ENCODE measurements at places on chromosomes 16 and 17.

DNA sequence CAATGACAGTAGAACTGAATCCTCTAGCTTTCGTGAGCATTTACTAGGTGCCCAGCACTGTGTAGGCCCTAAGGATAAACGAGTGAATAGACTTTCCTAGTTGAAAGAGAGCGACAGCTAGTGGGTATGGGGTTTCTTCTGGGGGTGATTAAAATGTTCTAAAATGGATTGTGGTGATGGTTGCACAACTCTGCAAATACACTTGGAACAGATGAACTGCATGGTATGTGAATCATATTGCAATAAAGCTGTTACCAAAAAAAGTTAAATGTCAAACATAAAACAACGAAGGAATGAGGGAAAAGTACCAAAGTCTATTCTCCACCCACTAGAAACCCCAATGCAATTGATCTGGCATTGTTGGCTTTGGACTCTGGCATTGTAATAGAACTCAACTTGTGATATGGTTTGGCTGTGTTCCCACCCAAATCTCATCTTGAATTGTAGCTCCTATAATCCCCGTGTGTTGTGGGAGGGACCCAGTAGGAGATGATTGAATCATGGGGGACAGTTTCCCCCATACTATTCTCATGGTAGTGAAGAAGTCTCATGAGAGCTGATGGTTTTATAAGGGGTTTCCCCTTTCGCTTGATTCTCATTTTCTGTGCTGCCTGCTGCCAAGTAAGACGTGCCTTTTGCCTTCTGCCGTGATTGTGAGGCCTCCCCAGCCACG, 70.5 kb downstream of the MARF1 start:
- no peak for DNase-seq

GRCh38 chr17:27478901-27479538, 22.8 kb downstream of the KSR1 start:
- DNase-seq = no peak

DNA sequence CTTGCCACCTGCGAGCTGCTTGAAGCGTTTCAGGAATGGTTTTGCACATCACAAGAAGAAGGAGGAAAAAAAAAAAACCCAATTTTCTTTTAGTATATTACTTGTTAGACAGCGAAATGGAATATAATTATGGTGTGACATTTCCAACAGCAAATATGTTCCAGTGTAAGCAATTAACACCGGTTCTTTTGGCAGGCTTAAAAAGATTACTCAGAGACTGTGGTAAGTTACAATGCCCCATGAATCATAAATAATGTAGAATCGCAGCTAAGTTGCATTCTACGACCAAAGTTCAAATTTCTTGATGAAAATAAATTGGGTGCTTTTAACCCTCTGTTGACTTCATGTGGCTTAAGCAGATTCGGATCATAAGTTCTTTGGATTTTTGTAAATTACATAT, 245.2 kb downstream of the XYLT1 start:
- DNase-seq = no peak

DNA sequence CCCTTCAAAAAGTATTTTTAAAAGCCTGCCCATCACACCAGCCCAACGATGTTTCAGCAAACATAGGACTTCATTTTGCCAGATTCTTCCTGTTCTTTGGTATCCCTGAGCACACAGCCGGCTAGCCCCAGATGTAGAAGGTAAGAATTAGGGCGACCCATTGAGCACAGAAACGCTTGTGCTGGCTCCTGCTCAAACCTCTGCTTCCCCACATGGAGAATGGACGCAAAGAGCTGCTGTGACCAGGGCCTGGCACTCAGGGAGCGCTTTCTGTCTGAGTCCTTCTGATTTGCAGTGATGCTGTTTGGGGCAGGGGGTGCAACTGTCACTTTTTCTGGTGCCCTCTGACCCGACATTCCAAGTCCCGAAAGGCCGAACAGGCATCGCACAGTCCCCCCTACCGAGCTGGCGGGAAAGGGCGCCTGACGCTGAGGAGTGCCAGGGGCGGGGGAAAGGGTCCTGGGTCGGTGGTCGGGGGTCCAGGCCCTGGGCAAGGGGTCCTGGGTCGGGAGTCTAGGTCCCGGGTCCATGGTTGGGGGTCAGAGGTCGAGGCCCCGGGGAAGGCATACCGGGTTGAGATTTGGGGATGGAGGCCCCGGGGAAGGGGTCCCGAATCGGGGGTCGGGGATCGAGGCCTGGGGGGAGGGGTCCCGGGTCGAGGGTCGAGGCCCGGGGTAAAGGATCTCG, 930 bp downstream of the CHMP1A start:
- DNase-seq = no peak

GRCh38 chr17:72407336-72407909, 286.6 kb downstream of the SOX9 start:
- peak; percentile 69 for DNase-seq

GRCh38 chr16:54397190-54397835, 110.7 kb upstream of the IRX3 start:
- DNase-seq = no peak

- DNase-seq = no peak
Observed at GRCh38 chr16:10744370-10745030, 858 bp downstream of the NUBP1 start.

DNA sequence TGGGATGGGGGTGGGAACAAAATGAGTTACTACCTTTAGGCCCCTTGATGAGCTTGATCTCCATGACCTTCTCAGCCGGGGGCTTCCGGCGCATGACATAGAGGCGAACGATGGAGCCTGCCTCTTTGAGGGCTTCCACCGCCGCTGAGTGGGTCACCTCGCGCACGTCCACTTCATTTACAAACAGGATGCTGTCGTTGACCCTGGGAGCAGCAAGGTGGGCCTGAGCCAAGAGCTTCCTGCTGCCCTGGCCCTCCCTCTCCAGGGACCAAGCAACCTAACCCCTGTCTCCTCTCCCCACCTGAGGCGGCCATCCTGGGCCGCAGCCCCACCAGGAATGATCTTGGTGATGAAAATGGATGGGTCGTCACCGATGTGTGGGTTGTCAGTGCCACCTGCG, 16.2 kb downstream of the DLG4 start:
- no peak for DNase-seq

- DNase-seq = no peak
Observed at GRCh38 chr16:9836118-9836736, 346.0 kb downstream of the GRIN2A start.

Data from GM06990 (cell line).